ENCODE measurements at places on chromosomes 16 and 17.

DNA sequence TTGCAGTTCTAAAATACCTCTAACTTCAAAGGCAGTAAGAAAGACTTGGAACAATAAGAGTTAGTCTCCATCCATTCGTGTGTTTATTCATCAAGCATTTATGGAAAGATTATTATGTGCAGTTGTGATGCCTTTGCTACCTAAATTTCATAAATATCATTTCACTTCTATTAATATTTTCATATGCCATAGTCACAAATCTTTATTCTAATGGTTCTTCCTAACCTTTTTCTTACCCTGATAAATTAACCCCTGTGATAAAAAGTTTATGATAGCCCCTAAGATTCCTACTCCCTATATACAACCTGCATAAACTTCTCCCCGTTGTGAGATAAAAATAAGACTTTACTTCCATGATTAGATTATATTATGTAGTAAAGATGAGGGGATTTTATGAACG is 94.9 kb downstream of the BRIP1 start:
- no peak for DNase-seq

DNA sequence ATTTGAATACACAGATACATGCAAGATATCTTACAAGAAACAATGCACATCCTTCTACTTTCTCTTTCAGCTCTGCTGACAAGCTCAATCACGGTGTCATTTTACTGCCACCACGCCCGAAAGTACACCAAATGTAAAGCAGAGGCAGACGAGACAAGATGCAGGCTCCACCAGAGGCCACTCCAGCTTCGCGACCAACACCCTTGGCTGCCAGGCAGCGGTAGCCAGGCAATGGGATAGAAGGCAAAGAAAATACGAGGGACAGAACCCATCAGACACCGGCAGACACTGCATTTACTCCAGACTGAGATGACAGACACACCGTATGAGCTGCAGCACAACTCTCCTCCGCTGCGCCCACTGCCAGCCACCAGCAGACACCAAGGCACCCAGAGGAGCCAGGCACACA is 41.0 kb downstream of the USP22 start:
- DNase-seq, result no peak

DNA sequence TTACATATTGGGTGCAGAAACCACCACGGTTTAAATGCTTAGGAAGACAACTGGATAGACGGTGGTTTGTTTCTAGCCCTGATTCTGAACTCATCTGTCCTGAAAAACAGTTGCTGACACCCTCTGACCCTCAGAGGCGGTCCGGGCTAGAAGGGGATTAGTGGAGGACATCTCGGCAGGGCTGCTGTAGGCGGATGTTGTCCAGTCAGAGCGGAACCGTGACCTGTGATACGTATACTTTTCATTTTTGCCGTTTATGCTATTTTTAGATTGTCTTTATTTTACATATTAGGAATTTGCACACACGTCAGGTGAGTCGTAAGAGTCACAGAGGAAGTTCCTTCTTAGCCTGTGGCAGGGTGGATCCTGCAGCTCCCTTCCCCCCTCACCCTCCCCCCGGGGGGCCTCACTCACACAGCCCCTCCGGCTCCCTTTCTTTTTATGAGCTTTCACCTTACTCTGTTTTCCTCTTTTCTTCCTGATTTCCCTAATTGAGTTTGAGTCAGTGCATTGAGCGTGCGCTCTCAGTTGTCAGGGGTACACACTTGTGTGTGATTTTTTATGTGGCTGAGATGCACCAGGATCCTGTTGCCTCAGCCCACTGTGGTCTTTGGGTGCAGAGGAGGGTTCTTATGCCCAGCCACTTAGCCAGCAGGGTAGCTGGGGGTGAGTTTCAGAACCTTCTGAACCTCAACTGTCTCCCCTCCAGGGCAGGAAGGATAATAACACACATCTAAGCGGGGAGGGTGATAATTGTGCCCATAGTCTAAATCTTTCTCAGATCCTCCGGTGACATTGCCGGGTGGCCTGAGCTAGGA is 211.1 kb upstream of the CHMP6 start:
- no peak for DNase-seq

- no peak for DNase-seq
Measured at GRCh38 chr16:4290236-4290830, 17.5 kb upstream of the TFAP4 start.

DNA sequence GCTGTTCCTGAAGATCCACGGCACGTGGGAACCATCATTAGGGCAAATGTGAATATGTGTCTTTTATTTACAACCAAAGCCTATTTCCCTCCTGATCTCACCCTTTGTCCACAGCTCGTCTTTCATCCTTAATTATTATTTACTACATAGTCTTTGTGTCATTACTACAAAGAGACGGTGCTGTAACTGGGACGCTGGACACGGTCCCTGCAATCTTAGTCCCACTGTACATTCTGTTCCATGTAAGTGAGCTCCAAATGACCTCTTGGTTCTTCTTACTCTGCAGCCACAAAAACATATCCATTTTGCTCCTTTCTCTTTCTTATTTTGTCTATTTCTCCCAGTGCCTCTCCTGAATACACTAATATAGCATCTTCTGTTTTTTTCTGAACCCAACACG is 12.7 kb upstream of the KRT23 start:
- DNase-seq, result no peak

GRCh38 chr17:69451416-69452394 is 37.2 kb downstream of the MAP2K6 start:
- no peak for DNase-seq

DNA sequence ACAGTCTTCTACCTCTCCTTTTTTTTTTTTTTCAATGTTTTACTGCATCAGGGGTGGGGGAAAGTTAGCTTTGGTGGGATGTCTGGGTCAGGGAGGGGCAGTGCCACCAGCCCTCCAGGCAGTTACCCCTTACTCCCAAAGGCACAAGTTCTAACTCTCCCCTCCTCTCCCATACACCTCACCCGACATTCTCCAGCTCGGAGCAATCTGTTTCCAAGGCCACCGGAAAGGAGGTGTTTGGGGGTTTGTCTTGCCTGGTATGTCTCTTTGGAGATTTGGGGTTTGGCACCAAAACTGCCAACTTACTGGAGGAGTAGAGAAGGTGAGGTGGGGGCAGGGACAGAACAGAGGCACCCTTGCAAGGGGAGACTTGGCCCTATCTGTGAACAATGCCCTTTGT is 4.7 kb downstream of the DLX3 start:
- DNase-seq, result no peak

DNA sequence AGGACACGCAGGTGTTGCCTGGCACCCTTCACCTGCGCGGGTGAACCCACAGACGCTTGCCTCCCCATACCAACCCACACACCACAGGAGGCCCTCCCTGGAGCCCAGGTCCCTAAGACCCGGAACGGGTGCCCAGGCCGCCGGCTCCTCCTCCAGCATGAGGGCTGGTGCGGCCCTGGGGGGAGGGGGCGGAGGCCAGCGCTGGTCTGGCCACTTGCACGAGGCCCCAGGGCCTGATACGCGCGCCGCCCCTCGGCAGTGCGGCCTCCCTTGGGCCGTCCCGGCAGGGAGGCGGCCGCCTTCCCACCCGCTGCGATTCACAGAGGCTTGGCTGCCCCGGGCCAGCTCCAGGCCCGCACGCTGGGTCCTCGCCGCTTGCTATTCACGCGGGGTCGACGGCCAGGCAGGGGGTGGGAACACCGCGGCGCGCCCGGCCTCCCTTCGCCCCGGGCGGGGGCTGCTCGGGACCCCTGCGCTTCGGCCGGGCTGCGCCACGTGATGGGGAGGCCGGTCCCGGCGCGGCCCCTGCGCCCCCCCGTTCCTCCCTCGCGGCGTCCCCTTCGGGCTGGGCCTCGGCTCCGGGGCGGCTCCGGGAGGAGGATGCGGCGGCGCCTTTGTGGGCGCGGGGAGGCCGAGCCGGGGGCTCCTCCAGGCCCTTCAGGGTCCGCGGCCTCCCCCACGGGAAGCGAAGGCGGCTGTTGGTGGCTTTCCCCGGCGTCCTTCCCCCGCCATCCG is 685 bp downstream of the FASN start:
- peak; percentile 55 for DNase-seq

- no peak for DNase-seq
Measured at GRCh38 chr16:86117756-86118155, 218.8 kb downstream of the IRF8 start.

- no peak for DNase-seq
Measured at GRCh38 chr17:81428121-81428515, 32.9 kb downstream of the BAHCC1 start.

GRCh38 chr17:74840989-74841666 is 18.6 kb downstream of the GRIN2C start:
- DNase-seq, result no peak

- DNase-seq, result no peak
Measured at GRCh38 chr16:20674684-20675487, 22.6 kb downstream of the ACSM1 start.

- no peak for DNase-seq
Measured at GRCh38 chr16:78639775-78640174, 540.3 kb downstream of the WWOX start.

DNA sequence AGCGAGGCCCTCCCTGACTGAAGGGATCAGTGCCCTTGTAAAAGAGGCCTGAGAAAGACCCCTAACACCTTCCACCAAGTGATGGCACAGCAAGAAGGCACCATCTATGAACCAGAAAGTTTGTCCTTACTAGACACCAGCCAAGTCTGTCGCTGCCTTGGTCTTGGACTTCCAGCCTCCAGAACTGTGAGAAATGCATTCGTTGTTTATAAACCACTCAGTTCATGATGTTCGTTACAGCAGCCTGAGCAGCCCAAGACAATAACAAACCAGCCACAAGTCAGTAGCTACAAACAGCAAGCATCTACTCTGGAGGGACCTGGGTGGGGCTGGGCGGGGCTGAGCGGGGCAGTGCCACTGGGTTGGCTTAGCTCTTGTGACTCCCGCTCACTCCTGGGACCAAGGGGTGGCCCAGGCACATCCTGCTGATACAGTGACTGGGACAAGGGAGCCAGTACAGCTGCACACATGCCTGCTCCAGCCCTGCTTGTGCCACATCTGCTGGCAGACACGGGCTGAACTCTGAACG is 234.9 kb downstream of the IRF8 start:
- DNase-seq, result no peak

GRCh38 chr16:67931712-67932461 is at the start of gene CTRL:
CTRL (minus strand) TSS chr16:67931862; CDS start chr16:67931852, 10 bp downstream.
- no peak for DNase-seq

- no peak for DNase-seq
Measured at GRCh38 chr17:7806587-7806986, 27.4 kb upstream of the KDM6B start.

- no peak for DNase-seq
Measured at GRCh38 chr16:1859650-1860049, 12.3 kb downstream of the MEIOB start.

DNA sequence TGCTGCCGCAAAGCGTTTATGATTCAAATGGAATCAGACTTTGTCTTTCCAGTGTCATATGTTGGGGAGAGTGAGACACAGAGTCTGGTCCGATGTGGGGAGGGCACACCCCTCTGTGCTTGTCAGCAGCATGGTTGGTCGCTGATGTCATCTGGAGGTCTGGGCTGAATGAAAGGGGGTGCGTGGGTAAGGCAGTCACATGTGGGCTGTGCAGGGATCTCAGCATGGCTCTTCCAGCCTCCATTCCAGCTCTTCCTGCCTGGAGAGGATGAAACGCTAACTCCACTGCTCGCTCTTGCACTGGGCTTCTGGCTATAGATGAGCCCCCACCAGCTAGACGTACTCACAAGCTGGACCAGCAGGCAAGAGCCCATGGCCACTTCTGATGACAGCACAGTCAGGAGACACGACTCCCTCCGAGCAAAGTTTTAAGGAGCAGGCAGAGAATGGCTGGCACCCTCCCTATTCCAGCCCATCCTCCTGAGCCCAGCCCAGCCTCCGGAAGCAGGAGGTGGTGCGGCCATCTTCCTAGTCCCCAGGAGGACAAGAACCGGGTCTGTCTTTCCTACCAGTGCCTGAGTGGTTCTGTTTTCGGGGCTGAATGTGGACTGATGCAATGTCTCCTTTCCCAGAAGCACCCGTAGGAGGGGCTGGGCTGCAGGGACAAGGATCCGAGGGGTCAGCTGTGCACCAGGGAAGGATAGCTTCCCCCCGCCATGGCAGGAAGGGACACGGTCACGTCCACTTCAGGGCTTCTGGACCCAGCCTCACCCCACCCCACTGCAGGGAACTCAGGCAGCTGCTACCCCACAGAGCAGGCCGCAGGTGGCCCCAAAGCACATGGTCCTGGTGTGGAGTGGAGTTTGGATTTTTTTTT is 41.5 kb upstream of the CBFA2T3 start:
- no peak for DNase-seq

GRCh38 chr17:17702449-17703139 is 21.3 kb downstream of the RAI1 start:
- no peak for DNase-seq

DNA sequence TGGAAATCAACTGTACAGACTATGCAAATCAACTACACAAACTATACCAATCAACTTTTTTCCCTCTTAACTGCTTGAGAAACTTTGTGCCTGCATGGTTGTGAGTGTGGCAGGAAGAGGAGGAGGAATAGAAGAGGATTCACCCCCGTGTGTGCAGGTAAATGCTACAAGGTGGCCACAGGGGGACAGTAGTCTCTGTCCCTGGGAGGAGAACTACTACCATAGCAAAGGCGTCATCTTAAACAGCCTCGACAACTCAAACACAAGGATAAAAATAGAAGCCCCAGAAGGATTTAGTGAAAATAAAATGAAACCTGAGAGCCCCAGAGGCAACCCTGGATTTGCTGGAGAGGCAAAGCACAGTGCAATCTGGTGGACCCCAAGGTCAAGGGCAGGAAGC is 199.5 kb upstream of the DYNLRB2 start:
- DNase-seq, result no peak

- no peak for DNase-seq
Measured at GRCh38 chr17:8673612-8674011, 43.1 kb upstream of the MYH10 start.

DNA sequence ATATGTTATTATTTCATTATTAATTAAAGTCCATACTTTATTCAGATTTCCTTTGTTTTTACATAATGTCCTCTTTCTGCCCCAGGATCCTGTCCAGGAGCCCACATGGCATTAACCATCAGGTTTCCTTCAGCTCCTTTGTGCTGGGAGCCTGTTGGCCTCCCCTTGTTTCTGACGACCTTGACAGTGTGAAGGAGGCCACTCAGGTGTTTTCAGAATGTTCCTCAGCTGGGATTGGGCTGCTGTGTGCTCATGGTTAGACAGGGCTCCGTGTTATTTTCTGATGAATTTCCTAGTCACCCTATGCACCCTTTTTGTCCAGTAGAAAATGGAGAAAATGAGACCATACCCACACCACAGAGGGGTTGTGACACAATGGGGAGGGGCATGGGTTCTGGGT is 281.0 kb upstream of the FOXF1 start:
- no peak for DNase-seq

DNA sequence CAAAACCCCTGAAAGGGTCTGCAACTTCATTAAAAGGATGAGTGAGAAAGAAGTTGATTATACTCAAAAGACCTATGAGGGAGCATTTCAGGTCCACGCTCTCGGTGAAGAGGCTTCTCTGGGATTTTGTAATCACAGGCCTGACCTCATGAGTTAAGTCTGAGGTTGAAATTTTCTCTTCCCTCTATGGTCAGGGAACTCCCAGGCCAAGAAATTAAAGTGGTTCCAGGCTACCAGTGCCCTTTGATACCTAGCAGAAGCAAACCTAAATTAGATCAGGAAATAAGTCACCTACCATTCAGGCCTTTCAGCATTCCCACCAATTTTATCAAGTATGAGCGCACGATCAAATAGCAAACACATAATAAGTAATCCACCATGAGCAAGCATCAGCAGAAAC is 27.9 kb downstream of the MBTD1 start:
- DNase-seq, result no peak

GRCh38 chr16:53892155-53892554 is 188.2 kb downstream of the FTO start:
- DNase-seq, result peak; percentile 9
